ENCODE measurements at places on chromosomes 13 and 19.

- no peak for DNase-seq
Observed at GRCh38 chr19:3162418-3163229, 15.9 kb upstream of the S1PR4 start.

DNA sequence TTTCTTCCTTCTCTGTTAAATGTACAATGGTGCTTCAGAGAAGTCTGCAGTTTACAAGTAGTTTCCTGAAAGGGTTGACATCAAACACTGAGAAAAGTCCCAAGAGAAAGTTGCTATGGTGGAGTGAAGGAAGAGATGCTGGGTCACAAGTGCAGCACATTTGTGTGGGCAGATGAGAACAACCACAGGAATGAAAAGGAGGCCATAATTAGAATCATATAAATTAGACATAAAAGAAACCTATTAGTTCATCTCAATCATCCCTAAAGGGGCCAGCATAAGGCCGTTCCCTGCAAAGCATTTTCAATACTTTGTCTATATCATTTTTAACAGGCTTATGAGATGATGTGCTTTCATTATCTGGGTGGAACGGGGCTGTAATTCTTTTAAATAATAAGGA lies 359.2 kb downstream of the IRS2 start:
- DNase-seq = no peak

GRCh38 chr19:50669302-50670101 lies 20.3 kb downstream of the C19orf81 start:
- peak; percentile 32 for DNase-seq

DNA sequence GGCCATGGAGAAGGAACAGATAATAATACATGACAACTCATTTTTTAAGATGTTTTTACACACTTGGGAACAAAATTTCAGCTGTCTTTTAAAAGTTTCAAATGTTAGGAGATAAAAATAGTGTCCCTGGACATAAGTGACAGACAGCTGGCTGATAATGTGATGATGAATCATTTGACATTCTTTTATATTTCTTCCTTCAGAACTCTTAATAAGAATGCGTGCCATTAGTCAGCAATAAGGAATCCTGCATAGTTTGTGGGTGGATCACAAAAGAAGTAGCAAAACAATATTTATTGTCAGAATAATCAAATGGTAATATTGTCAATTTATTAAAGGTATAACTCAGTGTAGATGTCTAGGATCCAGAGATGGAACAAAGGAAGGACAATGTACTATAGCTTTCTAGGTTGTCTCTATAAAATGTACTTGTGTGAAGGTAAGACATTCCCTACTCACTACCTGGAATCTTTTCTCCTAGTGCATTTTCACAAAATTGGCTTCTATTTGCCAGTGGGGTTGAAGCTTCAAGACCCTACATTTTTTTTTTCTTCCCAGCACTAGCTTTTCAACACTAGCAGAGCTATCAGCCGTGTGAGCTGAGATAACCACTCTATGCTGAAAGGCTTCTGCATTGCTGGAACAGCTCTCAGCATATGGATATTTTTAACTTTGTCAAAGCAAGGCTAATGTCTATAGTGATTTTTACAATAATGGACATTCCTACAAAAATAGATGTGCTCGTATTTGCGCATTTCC lies 175.6 kb upstream of the SLITRK6 start:
- no peak for DNase-seq

- peak; percentile 8 for DNase-seq
Observed at GRCh38 chr13:30157616-30157993, 149.7 kb downstream of the KATNAL1 start.

- no peak for DNase-seq
Observed at GRCh38 chr13:93690139-93690538, 463.5 kb downstream of the GPC6 start.

DNA sequence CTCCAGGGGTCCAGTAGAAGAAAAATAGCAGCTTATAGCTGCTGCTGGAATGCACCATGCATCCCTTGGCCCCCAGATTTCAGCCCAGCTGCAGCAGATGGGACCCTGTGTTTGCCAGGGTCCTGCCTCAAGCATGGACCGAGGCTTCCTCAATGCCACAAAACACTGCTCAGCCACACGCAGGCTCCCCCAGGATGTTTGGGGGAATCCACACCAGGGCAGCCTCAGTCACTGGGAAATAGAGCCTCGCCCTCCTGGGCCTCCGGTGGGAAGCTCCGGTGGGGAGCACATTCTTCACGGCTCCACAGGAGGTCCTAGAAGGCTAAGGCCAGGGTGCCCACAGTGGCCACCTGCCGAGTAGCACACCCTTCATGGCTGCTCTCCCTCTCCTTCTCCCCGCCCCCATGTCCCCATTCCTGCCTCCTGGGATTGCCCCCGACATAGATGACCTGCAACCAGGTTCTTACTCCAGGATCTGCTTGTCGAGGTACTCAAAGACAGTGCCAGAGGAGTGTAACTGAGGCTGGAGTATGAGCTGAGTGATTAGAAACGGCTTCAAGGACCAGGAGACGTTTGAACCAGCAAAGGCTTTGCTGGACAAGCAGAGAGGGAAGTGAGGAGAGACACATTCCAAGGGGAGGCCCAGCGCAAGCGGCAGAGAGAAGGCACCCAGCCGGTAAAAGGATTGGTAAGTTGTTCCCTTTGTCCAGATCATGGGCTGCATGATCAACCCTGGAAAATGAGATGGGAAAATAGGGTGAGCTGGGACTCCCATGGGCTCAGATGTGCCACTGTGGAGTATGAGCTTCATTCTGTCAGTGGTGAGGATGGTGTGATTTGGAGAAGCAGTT lies 110.7 kb upstream of the UQCRFS1 start:
- no peak for DNase-seq

- DNase-seq = no peak
Observed at GRCh38 chr19:35264268-35265125, 4.3 kb upstream of the USF2 start.

DNA sequence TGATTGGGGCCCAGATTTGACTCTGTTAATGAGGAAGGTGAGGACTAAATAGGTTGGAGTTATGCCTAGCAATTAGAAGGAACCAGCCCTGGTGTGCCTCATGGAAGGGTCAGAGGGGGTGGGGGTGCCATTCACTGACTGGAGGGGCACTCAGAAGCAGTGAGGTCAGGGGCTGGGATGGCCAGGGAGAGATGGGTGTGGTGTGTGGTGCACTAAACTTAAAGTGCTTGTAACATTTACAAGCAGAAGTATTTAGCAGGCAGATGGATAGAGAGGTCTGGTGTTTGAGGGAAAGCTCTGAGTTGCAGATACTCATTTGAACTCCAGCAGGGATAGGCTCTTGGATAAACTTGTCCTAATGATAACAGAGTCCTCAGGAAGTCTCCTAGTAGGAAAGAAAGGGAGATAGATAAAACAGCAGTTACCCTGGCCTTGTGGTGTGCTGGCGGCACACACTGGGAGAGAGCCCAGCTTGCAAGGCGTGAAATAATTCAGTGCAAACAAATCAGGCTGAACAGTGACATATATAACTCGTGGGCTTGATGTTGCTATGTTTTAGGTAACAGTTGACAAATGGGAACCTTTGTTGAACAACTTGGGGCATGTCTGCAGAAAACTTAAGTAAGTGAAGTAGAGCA lies 20.0 kb upstream of the UPF3A start:
- DNase-seq = no peak

- DNase-seq = no peak
Observed at GRCh38 chr19:17304386-17305215, 1.1 kb upstream of the MRPL34 start.

DNA sequence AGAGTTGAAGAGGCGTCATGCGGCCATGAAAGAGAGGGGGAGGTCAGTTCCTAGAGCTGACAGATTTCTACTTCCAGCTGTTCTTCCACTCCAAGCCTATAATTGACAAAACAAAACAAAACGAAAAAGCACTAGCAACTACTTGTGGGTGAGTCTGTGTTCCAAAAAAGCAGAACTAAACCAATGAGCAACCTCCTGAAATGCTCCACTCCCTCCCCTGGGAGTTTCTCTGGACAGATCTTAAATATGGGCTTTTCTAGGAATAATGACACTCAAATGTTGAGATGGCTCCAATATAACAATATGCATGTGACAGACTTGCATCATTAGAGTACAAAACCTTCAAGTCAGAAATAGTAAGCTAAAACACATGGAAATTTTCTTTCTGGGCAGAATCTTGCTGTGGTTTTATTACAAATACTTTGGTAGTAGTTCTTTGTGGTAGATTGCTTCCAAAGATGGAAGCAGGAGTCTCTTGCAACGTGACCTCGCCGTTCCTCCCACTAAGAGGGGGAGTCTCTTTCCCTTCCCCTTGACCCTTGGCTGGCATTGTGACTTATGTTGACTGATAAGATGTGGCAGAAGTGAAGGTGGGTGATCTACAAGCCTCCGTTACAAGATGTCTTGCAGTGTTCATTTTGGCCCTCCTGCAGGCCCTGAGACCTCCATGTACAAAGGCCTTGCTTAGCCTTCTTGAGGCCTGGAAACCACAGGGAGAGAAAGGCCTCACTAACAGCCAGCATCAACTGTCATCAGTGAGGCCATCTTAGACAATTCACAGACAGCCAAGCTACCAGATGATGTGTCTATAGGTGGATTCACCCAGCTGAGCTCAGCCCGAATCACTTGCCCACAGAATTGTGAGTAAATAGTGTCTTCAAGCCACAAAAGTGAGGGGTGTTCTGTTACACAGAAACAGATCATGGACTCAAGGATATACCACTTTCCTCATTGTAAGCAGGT lies 173.1 kb upstream of the RFC3 start:
- no peak for DNase-seq

GRCh38 chr19:7744199-7744786 lies 3.0 kb downstream of the CD209 start:
- no peak for DNase-seq

DNA sequence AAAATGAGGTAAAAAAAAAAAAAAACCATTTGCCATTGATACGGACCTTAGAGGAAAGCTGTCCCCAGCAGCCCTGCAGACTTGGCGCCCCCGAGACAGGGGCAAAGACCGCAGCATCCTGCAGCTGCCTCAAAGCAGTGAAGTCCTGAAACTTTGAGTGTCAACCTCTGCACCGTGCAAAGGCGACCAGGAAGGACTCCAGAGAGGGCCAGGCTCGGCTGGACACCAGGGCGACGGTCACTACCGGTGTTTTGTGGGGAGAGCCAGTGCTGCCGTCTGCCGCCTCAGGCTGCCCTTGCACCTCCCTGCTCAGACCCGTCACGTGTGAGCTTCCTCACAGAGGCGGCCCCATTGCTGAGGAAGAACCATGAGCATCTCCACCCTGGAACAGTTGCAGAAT lies 146.7 kb upstream of the SPACA7 start:
- DNase-seq = no peak

- DNase-seq = no peak
Observed at GRCh38 chr13:60981407-60981806, 434.2 kb downstream of the PCDH20 start.

GRCh38 chr19:14112051-14112808 lies 5.3 kb downstream of the PRKACA start:
- no peak for DNase-seq

- DNase-seq = no peak
Observed at GRCh38 chr13:106110241-106110855, 425.1 kb downstream of the EFNB2 start.

DNA sequence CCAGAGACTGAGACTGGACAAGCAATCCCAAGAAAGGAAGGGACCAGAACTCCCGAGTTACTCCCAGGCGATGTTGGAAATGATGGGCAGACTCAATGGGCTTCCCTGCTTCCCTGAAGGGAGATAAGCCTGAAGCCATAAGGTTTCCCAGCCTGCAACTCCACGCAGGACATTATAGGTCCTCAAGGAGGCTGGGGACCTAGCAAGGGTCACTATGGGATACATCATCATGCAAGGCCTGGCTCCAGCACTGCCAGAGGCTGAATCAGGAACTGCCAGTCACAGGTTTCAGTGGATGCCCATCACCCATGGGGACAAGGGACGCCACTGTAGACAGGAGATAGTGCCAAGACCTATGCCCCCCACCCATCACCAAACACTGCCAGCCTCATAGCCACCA lies 338.7 kb downstream of the IRS2 start:
- DNase-seq = no peak

- DNase-seq = no peak
Observed at GRCh38 chr13:24247016-24247415, 62.4 kb upstream of the C1QTNF9 start.

DNA sequence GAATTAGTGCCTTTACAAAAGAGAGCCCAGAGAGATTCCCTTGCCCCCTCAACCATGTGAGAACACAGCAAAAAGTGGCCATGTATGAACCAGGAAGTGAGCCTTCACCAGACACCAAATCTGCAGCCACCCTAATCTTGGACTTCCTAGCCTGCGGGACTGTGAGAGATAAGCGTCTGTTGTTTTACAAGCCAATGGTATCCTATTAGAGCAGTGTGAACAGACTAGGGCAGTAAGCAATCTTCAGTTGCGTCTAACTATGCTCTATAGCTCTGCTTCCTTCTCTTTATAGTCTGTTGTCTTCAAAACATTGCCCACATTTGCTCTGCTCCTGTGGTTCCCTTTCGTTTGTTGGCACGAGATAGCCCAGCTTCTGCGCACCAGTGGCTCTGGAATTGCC lies 109.5 kb upstream of the FNDC3A start:
- no peak for DNase-seq

DNA sequence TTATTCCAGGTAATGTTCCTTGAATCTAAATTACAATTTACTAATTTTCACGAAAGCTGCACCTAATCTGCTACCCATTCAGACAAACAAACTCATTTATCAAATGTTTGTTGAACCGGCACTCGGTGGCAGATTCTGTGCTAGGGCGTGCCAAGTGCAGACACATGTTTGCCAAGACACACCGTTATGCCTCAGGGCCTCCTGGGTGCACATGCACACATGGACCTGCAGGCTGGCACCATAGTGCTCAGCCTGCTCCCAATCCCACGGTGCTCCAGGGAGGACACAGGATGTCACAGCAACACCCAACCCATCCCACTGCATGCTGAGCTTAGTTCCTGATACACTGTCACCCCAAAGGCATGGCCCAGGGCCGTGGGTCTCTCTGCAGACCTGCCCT lies 7.7 kb downstream of the SCGB2B2 start:
- no peak for DNase-seq

GRCh38 chr19:4922530-4923275 lies 13.4 kb downstream of the UHRF1 start:
- no peak for DNase-seq

- no peak for DNase-seq
Observed at GRCh38 chr13:44352202-44352601, 21.4 kb upstream of the SERP2 start.

- DNase-seq = no peak
Observed at GRCh38 chr13:26589754-26590153, 32.3 kb downstream of the WASF3 start.

DNA sequence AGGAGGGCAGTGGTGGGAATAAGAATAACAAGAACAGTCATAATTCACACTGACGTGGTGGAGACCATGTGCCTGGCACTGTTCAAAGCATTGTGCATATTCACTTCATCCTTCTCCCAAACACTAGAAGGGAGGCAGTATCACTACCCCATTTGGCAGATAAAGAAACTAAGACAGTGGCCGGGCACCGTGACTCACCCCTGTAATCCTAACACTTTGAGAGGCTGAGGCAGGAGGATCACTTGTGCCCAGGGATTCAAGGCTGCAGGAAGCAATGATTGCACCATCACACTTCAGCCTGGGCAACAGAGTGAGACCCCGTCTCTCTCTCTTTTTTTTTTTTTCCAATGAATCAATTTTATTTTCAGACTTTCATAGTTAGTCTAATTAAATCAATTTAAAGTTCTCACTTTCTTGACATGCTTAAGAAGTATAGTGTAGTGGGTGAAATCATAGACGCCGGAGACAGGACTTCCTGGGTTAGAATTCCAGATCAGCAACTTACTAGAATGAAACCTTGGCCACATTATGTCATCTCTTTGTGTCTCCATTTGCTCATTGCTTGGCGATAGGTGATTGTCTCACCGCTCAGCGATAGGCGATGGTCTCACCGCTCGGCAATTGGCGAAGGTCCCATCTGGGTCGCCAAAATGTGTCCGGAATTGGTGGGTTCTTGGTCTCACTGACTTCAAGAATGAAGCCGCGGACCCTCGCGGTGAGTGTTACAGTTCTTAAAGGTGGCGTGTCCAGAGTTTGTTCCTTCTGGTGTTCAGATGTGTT lies 5.3 kb upstream of the ATG4D start:
- no peak for DNase-seq

Data from CD4-positive, alpha-beta T cell treated with Interleukin-10 for 1 hour (primary cell).